Nucleus accumbens (tissue), 56 donors: ENCODE measurements at places on chromosomes 5 and 9.
A peak's percentile ranks its signal among the peaks of the same experiment; 100 is the strongest.

- no peak for DNase-seq
These were observed 63.5 kb downstream of the UBE2R2 start for GRCh38 chr9:33880211-33881089.

DNA sequence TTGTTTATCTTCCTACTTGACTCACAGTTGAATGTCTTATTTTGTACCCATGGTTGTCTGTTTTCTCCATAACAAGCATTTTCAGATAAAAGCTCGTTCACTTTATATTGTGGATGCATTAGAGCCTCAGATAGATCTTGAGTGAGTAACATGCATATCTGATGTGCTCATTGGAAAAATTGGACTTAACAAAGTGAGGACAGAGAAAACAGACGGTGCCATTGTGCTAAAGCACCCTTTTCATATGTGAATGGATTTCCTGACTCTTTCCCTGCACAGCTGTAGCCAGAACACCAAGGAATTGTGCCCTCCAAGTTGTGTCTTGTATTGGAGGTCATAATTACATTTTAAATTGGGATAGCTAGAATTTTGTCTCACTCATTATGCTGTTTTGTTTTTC, 325.8 kb upstream of the MEF2C start:
- no peak for DNase-seq

DNA sequence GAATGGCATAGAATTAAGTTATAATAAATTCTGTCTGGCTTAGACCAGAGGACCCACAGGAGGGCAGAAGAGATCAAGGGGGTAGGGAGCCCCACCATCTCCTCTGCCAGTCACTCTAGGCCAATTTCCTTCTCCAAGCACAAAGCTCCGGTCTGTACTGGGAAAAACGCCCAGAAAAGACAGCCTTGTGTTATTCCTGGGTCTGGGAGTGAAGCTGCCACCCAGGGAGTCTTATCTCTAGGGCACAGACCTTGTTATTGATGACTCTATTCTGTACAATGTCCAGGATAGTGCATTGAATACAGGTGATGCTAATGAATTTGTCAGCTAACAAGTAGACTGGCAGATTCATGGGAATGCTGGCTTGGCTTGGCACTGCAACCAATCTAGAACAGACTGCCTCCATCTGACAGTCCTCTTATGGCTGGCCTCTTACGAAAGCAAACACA, 60.7 kb downstream of the MED27 start:
- peak; percentile 68 for DNase-seq

GRCh38 chr9:122377241-122378164, 6.7 kb downstream of the PTGS1 start:
- no peak for DNase-seq

- DNase-seq: no peak
These were observed 1.3 kb downstream of the PHYHD1 start for GRCh38 chr9:128921881-128922763.

DNA sequence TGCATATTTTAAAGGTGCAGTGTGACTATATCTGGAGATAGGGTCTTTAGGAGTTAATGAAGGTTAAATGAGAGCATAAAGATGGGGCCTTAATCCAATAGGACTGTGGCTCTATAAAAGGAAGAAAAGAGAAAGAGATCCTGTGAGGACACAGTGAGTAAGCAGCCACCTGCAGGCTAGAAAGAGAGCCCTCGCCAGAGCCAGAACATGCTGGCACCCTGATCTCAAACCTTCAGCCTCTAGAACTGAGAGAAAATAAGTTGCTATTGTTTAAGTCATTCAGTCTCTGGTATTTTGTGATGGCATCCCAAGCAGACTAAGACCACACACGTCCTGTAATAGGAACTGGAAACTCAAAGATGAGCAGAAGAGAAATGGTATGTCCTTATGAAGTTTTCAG, 41.0 kb downstream of the RNF180 start:
- DNase-seq: no peak

GRCh38 chr5:60959156-60959555, 14.2 kb downstream of the NDUFAF2 start:
- no peak for DNase-seq
